ENCODE measurements at places on chromosomes 4 and X.

GRCh38 chrX:350534-351323 lies 32.1 kb upstream of the GTPBP6 start:
- DNase-seq: no peak

- no peak for DNase-seq
Observed at GRCh38 chrX:151621422-151621821, 57.9 kb downstream of the PASD1 start.

GRCh38 chrX:123834116-123834515 lies 25.7 kb upstream of the XIAP start:
- DNase-seq: no peak

GRCh38 chr4:15964159-15964558 lies 1.2 kb upstream of the FGFBP2 start:
- no peak for DNase-seq

DNA sequence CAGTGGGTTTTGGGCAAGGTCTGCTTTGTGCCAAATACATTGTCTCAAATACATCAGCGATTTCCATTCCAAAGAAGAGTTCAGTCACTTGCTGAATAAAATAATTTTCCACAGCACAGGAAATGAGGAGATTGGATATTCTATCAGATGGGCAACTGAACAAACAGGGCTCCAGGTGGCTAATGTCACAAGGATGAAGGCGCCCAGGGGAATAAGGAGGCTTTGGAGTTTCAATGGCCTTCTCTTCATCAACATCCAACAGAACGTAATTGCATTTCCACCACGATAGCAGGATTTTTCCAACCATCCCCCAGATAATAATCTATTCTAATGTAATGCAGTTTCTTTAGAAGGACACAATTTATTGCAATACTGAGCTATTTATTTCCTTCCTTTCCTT lies 104.7 kb upstream of the KLHL13 start:
- DNase-seq: no peak

GRCh38 chr4:169109035-169109675 lies 99.1 kb upstream of the CBR4 start:
- DNase-seq: no peak

GRCh38 chrX:44480591-44480990 lies 62.1 kb downstream of the FUNDC1 start:
- no peak for DNase-seq

- no peak for DNase-seq
Observed at GRCh38 chrX:39955625-39956024, 142.1 kb downstream of the BCOR start.
